IgD-negative memory B cell (primary cell): ENCODE measurements at places on chromosomes 4 and X. TPM values are rescaled to one million over a fixed set of nuclear protein-coding genes. Genes with fewer than 3 reads are reported as not detected.

The XAGE1B gene
- not detected for polyA plus RNA-seq

The MAGEE2 gene
- polyA plus RNA-seq: not detected

The SPANXN4 gene
- not detected for polyA plus RNA-seq

The MAP3K15 gene
- polyA plus RNA-seq: not detected
